ENCODE measurements at places on chromosomes 13 and 19. TPM values are rescaled to one million over a fixed set of nuclear protein-coding genes. Genes with fewer than 3 reads are reported as not detected.

The ZNF829 gene
- total RNA-seq, result 2.8 TPM

The WDR87 gene
- total RNA-seq, result not detected

The MRPL57 gene
- 23.7 TPM for total RNA-seq

- DNase-seq, result peak; percentile 88
Observed at GRCh38 chr19:44643605-44644401, at the start of gene PVR. Gene PVR (plus strand): TSS chr19:44643910. CDS start chr19:44644097, 187 bp downstream.

DNA sequence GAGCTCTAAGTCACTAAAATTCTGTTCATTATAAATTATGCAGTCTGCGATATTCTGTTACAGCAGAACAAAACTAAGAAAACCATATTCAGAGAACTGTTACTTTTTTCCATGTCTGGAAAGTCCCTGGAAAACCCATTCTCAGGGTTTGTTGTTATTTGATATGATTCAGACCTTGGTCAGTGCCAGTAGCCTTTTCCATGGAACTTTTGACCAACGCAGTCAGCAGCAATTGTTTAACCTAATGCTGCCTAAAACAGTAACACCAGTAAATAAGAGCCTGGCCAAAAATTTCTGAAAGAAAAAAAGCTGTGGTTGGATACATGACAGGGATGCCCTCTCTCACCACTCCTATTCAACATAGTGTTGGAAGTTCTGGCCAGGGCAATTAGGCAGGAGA, 402.7 kb downstream of the TBC1D4 start:
- no peak for DNase-seq

- DNase-seq, result no peak
Observed at GRCh38 chr13:52665325-52665724, 12.7 kb downstream of the SUGT1 start.

Measured in left ventricle myocardium superior (tissue), 1 donor.